Left renal pelvis (tissue), 4 donors: ENCODE measurements at places on chromosomes 13 and 19.

DNA sequence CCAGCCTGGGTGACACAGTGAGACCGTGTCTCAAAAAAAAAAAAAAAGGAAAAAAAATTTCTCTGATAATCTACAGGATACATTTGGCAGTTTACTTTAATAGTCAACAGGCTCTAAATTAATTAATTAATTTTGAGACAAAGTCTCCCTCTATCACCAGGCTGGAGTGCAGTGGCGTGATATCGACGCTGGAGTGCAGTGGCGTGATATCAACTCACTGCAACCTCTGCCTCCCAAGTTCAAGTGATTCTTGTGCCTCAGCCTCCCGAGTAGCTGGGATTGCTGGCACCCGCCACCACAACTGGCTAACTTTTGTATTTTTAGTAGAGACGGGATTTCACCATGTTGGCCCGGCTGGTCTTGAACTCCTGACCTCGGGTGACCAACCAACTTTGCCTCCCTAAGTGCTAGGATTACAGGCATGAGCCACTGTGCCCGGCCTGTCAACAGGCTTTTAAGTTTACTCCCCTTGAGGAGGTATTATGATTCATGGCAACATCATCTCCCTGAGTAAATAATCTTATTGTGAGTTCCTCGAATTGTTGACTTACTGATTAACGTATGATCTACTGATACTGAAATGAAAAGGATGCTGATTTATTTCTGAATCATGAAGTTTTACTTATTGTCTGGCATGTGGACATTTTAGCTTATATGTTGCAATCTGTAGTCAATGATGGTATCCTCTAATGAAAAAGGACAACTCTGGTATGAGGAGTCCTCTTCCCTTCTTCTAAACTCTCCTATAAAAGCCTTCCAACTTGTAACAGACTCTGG lies 21.3 kb upstream of the MTRF1 start:
- no peak for DNase-seq

DNA sequence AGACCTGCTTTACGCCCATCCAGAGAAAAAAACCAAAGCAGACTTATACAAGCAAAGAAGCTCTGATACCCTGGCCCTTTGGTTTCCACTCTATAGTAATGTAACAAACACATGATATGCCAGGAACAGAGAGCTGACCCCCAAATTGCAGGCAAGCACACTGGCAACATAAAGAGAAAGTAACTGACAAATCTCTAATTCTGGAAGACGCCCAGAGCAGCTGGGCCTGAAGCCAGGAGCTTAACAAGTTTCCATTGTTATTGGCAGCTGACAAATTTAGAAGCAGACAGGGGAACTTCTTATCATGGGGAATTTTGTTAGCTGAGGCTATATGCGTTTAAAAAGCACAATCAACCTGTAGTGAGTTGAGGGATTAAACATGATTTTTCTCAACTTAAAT lies 158.0 kb downstream of the DLEU7 start:
- DNase-seq: no peak

DNA sequence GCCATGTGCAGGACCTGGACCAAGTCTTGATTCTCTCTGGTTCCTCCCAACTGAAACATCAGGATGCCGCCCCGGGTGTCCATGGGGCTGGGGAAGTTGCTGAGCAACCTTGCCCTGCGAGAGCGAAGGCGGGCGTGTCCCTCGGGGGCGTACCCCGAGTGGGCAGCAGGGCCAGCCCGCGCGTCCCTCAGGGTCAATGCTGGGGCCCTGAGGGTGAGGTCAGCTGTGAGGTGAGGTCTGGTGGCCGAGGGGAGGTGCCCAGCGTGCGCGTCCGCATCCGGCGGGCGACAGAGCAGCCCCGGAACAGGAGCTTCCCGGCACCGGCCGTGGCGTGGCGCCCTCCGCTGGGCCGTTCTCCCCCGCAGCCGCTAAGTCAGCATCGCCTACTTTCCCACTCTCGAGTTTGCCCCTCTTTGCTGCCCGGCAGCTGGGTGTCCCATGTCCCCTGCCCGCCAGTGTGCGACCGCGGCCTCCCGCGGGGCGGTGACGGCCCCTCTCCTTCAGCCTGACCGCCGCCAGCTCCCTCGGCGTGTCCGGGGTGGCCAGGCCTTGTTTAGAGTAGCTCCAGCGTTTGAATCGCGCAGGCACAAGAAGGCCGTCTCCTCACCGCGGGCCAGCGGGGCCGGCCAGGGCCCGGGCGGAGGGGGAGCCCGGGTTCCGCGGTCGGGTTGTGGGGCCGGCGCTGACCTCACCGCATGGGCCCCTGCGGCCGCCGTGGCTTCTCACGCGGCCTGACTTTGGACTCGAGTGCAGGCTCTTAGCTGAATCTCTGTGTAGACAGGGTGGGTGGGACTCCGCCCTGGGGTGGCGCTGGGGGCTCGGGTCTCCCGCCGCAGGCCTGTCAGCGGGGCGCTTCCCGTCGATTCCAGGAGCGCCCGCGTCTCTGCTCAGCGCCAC lies 33.0 kb downstream of the GJA3 start:
- no peak for DNase-seq

GRCh38 chr13:41488124-41488523 lies 30.8 kb downstream of the RGCC start:
- DNase-seq: no peak

GRCh38 chr13:77508959-77509620 lies 26.4 kb upstream of the SCEL start:
- DNase-seq: no peak

DNA sequence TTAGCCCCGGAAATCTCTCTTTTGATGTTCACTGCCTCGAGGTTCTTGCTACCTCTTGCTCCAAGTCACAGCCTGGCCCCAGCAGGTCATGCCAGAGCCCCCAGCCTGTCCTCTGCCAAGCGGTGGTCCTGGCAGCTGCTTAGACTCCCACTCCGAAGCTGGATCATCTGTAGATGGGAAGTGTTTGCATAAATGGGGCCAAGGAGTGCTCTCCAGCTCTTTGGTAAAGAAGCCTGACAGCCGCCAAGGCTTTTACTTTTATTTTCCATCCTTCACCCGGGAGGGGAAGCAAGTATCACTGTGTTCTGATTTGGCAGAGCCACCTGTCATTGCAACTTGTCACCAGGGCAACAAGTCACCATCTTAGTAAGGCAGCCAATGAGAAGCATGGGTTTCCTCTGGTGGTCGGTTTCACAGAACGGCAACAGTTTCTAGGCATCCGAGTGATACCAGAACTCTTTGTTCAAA lies 10.6 kb upstream of the RETN start:
- DNase-seq: no peak

DNA sequence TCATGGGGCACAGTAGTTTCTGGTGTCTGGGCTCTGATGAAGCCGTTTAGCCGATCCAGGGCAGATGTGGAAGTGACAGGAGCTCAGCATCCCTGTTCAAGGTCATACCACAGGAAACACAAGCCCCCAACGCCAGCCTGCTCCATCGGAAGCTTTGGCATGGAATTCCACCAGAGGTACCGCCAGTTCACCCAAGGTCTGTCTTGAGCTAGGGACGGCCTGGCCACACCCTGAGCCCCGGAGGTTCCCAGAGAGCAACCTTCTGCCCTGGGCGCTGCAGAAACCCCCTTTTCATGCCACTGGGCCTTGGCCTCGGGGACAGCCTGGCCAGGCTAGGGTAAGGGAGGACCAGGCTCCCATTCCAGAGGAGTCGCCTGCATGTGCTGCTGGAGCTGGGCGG lies 39.4 kb upstream of the TPM4 start:
- DNase-seq: no peak

DNA sequence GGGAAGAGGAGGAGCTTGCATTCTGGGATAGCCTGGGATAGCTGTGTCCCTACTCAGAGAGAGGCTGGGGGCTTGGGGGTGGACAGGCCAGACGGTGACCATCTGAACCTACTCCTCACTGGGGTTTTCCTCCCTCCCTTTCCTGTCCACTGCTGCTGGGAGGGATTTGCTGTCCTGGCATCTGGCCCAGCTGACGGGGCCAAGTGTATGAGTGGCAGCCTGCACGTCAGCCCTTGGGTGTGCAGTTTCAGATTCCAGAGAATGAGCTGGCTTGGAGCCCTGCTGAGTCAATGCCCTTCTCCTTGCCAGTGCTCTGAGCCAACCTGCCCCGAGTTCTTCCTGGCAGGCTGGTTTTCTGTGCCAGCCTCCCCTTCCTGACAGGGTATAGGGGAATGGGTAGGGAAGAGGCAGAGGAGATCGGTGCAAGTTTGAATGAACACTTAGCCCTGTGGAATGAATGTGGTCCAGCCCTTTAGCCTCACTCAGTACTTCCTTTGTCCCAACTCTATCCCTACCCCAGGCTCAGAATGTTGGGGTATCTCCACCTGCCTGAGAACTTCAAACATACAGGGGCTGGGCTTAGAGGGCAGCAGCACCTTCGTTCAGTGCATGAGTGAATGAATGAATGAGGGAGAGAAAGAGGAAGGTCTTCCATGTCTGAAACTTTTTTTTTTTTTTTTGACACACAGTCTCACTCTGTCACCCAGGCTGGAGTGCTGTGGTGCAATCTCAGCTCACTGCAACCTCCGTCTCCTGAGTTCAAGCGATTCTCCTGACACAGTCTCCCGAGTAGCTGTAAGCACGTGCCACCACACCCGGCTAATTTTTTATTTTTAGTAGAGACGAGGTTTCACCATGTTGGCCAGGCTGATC lies 1.8 kb upstream of the ANGPTL4 start:
- no peak for DNase-seq

GRCh38 chr19:34355201-34355600 lies 9.8 kb upstream of the GPI start:
- no peak for DNase-seq

GRCh38 chr13:43036351-43037250 lies 13.2 kb downstream of the DNAJC15 start:
- DNase-seq: no peak

DNA sequence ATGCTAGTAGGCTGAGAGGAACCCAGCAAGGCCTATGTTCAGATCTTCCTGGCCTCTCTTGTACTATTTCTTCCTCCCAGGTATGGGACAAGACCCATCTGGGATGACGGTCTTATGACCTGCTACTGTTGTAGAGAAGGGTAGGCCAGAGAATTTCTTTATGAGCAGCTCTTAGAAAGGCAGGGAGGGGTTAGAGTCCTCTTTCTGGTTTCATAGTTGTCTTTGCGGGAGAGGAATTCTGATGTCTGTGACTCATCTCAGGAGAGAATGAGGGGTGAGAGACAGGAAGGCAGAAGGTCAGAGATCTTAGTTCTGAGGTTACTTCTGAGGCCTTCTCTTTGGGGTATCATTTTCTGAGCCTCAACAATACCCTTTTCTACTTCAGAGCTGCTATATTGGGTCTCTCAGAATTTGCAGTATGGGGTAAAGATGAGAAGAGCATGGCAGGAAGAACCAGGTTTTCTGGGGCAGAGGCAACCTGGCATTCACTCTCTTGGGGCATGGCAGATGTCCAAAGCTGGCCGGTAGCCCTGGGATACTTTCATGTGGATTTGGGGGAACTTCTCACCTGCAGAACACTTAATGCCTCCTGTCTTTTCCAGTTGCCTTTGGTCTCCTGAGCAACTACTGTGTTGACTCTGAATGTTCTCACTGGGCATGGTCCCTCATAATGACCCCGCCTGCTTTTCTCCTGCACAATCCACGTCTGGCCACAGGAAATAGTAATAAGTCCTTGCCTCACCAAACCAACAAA lies 154.4 kb downstream of the GGACT start:
- no peak for DNase-seq

DNA sequence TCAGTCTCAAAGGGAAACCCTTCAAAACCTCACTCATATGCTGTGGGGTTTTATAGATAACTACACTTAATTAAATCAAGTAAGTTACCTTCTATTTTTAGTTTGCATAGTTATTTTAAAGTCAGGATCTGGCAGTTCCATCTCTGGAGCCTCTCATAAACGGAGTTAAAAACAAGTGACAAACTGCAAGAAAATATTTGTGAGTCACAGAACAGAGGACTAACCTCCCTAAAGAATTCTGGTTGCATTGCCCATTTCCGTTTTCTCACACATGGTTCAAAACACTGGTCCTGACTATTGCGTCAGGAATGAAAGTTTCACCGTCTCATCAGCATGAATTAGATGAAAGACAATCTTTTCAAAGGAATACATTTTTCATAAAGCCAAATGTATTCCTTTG lies 10.6 kb downstream of the RXFP2 start:
- no peak for DNase-seq

GRCh38 chr19:35521124-35521743 lies 6.9 kb downstream of the SBSN start:
- DNase-seq: no peak

DNA sequence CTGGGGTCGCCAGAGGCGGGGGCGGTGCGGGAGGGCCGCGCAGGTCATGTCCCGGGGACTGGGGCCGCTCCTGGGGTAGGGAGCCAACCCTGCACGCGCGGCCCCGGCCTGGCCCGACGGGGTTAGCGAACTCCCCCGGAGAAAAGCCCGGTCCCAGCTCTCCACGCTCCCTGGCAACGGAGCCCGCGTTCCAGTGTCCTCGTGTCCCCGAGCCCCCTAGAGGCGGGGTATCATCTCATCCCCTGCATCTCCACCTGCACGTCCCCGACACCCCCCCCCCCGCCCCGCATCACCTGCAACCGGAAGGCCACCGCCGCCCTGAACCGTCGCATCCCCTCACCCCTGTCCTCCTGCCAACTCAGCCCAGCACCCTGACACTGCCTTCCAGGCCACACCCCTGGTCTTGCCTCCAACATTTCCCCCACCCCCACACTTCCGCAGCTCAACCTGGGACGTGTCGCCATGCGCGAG lies 2.7 kb downstream of the WDR88 start:
- no peak for DNase-seq

DNA sequence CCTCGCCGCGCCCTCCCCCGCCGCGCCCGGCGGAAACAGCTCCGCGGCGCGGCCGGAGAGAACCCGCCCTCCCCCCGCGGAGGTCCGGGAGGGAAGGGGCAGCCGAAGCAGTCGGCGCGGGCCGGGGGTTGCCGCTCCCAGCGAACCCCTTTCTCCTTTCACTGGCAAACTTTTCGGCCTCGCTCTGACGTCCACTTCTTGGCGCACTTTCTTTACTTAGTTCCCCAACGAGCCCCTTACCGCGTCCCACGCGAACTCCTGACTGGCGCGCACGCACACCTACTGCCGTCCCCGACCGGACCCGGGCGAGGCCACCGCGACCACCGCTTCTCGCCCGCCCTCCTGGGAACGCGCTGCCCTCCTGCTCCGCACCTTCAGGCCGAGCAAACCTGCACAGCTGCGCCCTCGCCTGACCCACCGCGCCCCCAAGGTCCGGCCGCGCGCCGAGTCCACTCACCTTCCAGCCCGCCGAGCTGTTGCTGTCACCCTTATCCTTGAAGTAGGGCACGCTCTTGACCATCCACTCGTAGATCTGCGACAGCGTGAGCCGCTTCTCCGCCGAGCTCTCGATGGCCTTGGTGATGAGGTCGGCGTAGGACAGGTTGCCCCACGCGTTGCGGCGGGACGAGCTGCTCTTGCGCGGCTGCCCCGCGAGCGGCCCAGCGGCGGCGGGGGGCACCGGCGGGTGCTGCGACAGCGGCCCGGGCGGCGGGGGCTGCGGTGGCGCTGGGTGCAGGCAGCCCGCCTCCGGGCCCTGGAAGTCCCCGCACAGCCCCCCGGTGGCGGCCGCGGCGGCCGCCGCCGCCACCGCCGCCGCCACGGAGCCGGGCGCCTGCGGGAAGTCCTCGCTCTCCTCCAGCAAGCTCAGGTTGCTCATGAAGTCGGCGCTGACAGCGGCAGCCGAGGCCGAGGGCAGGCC lies 1.1 kb downstream of the FOXO1 start:
- no peak for DNase-seq
